ENCODE measurements at places on chromosomes 16 and 17.
A peak's percentile ranks its signal among the peaks of the same experiment; 100 is the strongest.

GRCh38 chr16:49093939-49094338 is 187.7 kb downstream of the CBLN1 start:
- no peak for DNase-seq

DNA sequence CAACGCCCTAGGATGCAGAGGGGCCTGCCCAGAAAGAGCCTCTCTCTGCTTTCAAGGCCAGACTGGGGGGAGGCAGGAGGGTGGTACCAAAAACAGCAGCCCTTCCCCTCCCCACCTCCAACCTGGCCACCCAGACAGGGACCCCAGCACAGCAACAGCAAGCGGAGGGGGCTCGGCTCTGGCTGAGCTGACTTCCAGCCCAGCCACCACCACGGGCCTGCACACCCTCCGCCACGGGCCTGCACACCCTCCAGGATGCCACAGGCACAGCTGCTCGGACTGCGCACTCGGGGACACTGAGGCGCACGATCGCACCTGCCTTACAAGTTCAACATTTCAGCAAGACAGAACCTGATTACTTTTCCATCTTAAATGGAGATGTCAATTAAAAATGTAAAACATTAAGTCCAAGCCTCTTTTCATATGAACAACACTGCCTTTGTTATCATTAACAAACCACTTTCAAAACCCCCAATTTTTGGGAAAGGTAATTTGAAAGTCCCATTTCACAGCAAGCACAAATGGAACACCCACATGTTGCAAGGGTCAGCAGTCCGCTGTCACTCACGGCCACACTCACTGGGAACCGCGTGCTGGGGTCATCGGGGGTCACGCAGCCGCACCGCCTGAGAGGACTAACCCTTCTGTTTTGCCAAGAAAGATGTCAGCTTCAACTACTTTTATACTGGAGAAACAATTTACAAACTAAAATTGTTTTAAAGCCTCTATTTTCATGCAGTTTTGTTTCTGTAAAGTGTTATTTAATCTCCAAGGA is 76.4 kb downstream of the ANKRD11 start:
- no peak for DNase-seq

- peak; percentile 50 for DNase-seq
These were observed 1.1 kb upstream of the MLLT6 start for GRCh38 chr17:38703742-38704605.

GRCh38 chr17:37490022-37490587 is 414 bp downstream of the DUSP14 start:
- no peak for DNase-seq

Data from NCI-H1436 treated with DMSO at 0.1 percent for 48 hours (cell line).